CD8-positive, alpha-beta memory T cell (primary cell): ENCODE measurements at places on chromosomes 1 and 21. TPM values are rescaled to one million over a fixed set of nuclear protein-coding genes. Genes with fewer than 3 reads are reported as not detected.

DNA sequence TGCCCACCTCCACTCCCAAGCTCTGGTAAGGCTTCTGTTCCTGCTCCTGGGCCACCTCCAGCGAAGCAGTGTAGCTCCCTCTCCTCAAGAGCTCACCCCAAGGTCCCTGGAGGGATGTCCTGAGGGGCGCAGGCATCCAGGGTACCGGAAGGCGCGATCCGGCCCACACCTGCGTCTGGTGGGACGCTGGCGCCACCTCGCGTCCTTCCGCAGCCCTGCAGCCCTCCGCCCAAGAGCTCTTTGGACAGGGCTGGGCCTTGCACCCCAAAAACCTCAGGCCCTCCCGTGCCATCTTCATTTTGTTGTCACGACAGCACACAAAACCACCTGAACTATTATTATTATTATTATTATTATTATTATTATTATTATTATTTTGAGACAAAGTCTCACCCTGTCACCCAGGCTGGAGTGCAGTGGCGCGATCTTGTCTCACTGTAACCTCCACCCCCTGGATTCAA, 49.2 kb upstream of the PAX7 start:
- peaks cover 3% of the 10 kb centered on the region for H3K27me3 ChIP-seq
- H3K4me3 ChIP-seq = no peak overlapping the region
- H3K36me3 ChIP-seq = no peaks in the 10 kb centered on the region
- no peaks in the 10 kb centered on the region for H3K4me1 ChIP-seq
- no peak overlapping the region for H3K27ac ChIP-seq
- no peak for DNase-seq

The LRRC52 gene
- not detected for polyA plus RNA-seq

DNA sequence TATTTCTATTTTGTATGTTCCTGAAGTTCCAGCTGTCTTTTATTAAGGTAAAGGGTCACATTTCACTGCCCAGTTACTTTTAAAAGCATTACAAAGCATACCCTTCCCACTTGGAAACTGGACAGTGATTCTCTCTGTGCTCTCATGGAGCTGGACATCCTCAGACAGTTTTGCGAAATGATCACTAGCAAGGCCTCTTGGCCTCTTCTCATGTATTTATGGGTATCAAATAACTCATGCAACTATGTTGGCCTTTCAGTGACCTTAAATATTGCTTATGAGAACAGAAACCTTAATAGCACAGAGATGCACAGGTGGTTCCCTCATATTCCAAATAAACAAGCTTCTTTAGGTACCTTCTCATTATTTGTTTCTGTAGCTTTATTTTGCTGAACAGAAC, 7.9 kb upstream of the AMPD1 start:
- H3K4me3 ChIP-seq = no peak overlapping the region
- no peaks in the 10 kb centered on the region for H3K4me1 ChIP-seq
- no peak overlapping the region for H3K27ac ChIP-seq
- no peaks in the 10 kb centered on the region for H3K27me3 ChIP-seq
- peaks cover 19% of the 10 kb centered on the region for H3K36me3 ChIP-seq

DNA sequence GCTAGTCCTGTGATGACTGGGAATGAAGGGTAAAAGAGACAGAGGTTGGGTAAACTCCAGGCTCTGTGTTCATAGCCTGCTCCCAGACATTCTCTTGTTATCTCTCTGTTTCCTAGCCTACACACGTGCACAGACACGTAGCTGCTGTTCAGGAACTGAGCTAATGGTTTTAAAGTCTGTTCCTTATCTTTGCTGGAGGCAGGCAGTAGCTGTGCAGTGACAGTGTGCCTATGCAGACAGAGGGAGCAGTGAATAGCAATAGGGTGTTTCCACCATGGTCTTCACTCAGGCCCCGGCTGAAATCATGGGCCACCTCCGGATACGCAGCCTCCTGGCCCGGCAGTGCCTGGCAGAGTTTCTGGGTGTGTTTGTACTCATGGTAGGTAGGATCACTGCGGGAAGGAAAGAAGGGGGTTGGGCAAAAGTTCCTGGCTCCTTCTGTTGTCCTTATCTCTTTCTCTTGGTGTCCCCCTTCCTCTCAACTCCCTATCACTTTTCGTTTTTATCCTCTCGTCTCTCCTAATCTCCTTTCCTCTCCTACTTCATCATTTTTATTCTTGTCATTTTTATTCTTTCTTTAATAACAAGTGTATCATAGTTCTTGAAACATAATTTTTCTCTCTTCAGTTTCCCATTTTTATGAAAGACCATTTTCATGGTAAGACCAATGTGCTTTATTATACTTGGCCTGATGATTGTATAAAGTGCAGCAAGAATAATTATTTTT, at the start of gene AQP10:
Gene AQP10 (plus strand): TSS at position 212 of the 727 bp plus-strand sequence. CDS start 63 bp downstream, at position 275.
- no peak for DNase-seq
- H3K27ac ChIP-seq = peak within 1 kb of the TSS; percentile 11
- H3K27me3 ChIP-seq = no peaks in the 10 kb centered on the region
- no peaks in the 10 kb centered on the region for H3K36me3 ChIP-seq
- H3K4me1 ChIP-seq = peaks cover 7% of the 10 kb centered on the region

The ATAD3C gene
- 4.3 TPM for polyA plus RNA-seq

The RNU1-1 gene
- polyA plus RNA-seq = not detected

DNA sequence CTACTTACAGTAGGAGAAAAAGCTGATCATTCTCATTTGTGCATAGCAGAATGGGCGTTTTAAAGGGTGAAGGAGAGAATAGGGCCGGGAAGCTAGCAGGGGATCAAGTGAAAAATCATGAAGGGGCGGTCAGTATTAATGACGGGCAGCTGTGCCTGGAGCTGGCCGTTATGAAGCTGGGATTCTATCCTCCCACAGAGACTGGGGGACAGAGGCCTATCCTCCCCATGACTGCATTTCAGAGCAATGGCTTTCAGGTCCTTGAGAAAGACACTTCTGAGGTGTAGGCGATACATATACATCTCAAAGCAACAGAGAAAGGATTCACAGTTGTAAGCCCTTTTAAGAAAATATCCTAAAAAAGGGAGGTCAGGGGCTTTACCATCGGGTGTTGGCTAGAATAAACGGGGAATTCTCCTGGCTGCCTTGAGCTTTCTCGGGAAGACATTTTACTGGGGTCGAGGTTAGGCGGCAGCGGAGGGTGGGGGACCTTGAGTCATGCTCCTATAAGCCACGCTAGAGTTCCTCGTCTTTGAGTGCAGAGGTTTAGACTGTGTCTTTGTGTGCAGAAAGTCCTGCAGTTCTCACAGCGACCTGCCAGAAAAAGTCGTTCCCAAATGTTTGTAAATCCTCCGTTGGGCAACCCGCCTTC, 559 bp upstream of the MTARC2 start:
- DNase-seq = no peak
- H3K27me3 ChIP-seq = peaks cover 14% of the 10 kb centered on the region
- no peak overlapping the region for H3K4me3 ChIP-seq
- peaks cover 4% of the 10 kb centered on the region for H3K4me1 ChIP-seq
- H3K27ac ChIP-seq = no peak overlapping the region
- no peaks in the 10 kb centered on the region for H3K36me3 ChIP-seq

DNA sequence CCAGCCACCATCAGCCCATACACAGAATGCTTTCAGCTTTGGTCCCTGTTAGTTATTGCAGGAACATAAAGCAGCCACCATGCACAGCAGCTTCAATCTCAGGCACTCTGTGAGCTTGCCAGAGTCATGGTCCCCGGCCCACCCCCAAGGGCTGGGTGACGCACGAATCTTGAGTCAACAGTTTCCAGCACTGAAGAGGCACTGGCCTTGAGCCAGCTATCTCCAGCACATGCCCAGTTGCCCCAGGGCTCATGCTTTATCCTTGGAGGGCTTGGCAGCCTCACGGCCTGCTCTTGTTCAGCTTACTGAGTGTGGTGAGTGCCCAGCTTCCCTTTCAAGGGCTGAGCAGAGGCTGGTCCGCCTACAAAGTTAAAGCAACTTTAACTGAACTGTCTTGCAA, 200.7 kb upstream of the RAB4A start:
- no peaks in the 10 kb centered on the region for H3K27me3 ChIP-seq
- no peak overlapping the region for H3K27ac ChIP-seq
- DNase-seq = no peak
- H3K36me3 ChIP-seq = no peaks in the 10 kb centered on the region
- H3K4me1 ChIP-seq = peaks cover 11% of the 10 kb centered on the region

The WNT3A gene
- polyA plus RNA-seq = not detected

DNA sequence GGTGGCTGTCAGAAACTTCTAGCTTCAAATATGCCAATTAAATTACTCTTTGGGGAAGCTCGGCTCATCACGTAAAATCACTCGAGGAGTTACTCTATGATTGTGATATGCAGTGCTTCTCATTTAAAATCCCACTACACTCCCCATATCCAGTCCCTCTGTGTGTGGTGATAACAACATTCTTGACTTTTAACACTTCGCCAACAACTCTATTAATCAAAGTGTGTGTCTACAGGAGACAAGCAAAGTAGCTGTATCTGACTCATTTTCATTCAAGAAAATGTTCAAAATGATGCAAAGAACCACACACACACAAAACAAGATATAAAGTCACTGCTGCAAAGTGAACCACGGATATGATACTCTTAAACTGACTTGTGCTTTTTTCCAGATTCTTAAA, 341.3 kb downstream of the DSCAM start:
- no peaks in the 10 kb centered on the region for H3K36me3 ChIP-seq
- H3K27me3 ChIP-seq = no peaks in the 10 kb centered on the region
- DNase-seq = no peak
- no peak overlapping the region for H3K4me3 ChIP-seq
- H3K4me1 ChIP-seq = no peaks in the 10 kb centered on the region
- H3K27ac ChIP-seq = no peak overlapping the region

DNA sequence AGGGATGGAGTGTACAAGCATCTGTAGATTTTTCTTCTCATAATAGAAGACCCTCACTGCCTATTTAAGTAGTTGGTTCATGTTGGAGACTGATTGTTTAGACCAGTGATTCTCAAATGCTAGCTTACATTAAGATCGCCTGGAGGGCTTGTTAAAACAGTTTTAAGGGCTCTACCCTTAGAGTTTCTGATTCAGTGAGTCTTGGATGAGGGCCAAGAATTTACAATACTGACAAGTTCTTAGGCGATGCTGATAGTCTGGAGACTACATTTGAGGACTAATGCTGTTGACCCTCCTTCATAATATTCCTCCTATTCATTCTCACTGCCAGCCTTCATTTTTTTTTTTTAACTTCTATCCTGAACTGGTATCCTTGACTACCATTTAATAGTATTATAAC, 15.2 kb upstream of the AGO3 start:
- H3K36me3 ChIP-seq = peaks cover 67% of the 10 kb centered on the region
- no peaks in the 10 kb centered on the region for H3K4me1 ChIP-seq
- no peaks in the 10 kb centered on the region for H3K27me3 ChIP-seq
- no peak overlapping the region for H3K4me3 ChIP-seq
- DNase-seq = no peak

- H3K4me3 ChIP-seq = peak overlapping the region; percentile 53
- H3K36me3 ChIP-seq = peaks cover 4% of the 10 kb centered on the region
- no peaks in the 10 kb centered on the region for H3K27me3 ChIP-seq
- H3K4me1 ChIP-seq = peaks cover 95% of the 10 kb centered on the region
Observed at GRCh38 chr1:40392221-40392620, 18.7 kb downstream of the SMAP2 start.

DNA sequence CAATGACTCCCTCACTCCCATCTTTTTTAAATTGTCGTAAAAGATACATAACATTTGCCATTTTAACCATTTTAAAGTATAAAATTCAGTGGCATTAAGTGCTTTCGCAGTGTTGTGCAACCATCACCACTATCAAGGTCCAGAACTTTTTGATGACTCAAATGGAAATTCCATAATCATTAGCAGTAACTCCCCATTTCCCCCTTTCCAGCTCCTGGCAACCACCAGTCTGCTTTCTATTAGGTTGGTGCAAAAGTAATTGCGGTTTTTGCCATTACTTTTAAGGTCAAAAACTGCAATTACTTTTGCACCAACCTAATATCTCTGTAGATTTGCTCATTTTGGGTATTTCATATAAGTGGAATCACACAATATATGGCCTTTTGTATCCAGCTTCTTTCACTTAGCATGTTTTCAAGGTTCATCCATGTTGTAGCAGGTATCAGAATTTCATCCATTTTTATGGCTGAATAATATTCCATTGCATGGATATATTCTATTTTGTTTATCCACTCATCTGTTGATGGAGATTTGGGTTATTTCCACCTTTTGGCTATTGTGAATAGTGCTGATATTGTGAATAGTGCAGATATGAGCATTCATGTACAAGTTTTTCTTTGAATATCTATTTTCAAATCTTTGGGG, 159.7 kb downstream of the HIVEP3 start:
- H3K4me1 ChIP-seq = peaks cover 9% of the 10 kb centered on the region
- no peak overlapping the region for H3K4me3 ChIP-seq
- DNase-seq = no peak
- no peaks in the 10 kb centered on the region for H3K27me3 ChIP-seq

The CNR2 gene
- 5.3 TPM for polyA plus RNA-seq
